ENCODE measurements at places on chromosomes 6 and 20.

- no peak for DNase-seq
- H3K27ac ChIP-seq = no peak overlapping the region
- no peak overlapping the region for H3K4me3 ChIP-seq
- H3K27me3 ChIP-seq = peaks cover 4% of the 10 kb centered on the region
These were observed 7.0 kb upstream of the PRSS35 start for GRCh38 chr6:83505356-83505755.

DNA sequence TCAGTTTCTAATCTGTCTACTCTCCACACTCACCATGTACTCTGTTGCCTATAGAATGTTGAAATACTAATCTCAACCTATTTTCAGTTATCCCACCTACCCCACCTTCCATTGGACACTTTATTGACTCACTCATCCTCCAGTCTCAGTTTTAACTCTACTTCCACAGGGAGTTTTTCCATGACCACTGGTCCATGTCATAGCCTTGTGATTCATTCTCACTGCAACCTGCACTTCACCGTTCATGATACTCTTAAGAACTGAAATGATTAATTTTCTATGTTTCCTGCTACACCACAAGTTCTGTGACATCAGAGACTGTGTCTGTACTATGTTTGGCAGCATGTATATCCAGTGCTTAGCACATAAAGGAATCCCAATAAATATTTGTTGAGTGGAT, 122.8 kb upstream of the HSF2 start:
- no peak for DNase-seq
- no peak overlapping the region for H3K27ac ChIP-seq
- H3K36me3 ChIP-seq = no peaks in the 10 kb centered on the region

DNA sequence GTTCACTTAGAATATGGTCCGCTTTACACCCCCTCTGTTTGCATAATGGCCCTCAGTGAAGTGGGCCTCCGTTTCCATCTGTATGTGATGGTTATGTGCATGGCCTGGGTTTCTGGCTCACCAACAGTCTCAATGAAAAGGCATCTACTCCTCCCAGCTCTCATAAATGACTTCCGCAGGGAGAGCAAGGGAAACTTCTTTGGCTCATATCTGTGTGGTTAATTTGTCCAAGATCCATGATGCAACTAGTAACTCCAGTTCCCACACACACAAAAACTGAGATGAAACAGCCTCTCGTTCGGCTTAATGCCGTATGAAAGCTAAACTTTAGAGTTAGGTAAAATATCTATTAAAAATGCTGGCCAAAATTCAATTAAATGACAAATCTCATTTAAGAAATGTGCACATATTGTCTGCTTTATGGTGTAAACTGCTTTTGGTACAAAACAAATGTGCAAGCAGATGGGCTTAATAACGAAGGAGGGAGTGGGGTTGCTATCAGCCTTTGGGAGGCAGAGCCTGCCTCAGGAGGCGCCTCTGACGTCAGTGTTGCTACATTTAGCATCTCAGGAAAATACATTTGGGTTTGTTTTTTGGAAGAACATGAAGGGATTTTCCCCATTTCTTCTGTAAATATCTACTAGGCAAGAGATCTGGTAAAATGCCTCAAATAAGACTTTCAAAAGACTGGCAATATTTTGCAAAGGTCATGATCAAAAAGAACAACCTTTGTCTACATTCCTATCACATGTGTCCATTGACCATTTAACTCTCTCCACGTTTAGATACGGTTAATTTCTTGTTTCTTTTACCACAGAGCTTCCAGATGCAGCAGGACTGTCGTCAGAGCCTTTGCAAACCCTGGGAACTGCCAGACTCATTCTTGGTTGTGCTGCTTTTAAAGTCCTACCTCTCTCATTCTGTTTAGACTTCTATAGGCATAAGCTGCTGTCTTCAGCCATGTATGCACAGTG, 96.8 kb downstream of the ARMC2 start:
- no peak overlapping the region for H3K4me3 ChIP-seq
- peaks cover 2% of the 10 kb centered on the region for H3K36me3 ChIP-seq
- no peaks in the 10 kb centered on the region for H3K27me3 ChIP-seq
- no peak for DNase-seq

DNA sequence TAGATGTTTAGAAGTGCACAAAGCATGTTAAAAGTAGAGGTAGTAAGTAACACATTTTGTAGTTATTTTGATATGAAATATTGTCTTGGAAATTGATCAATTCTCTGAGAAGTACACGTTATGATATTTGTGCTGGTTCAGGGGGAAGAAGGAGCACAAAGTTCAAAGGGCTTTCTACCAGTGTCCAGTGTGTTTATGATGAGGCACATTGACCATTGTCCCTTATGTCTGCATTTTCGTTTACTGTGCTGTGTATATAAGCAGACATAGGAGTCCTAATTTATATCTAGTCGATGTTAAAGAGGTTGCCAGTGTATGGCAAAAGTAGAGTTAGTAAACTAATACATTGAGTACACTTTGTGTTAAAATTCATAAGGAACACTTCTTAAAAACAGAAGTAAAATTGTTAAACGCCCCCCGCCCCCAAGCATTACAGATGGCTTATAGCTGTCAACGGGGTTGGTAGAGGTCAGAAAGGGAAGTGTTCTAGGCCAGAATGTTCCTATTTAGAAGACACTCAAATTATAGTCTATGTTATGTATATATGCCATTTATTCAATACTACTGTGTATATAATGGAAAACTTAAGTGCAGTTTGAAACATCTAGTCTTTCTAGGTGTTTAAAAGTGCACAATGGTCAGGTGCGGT, 13.3 kb upstream of the HMGN4 start:
- H3K36me3 ChIP-seq = peaks cover 1% of the 10 kb centered on the region
- peaks cover 10% of the 10 kb centered on the region for H3K27me3 ChIP-seq
- no peak overlapping the region for H3K4me3 ChIP-seq

- H3K4me1 ChIP-seq = no peaks in the 10 kb centered on the region
- H3K4me3 ChIP-seq = no peak overlapping the region
- no peak for DNase-seq
- no peaks in the 10 kb centered on the region for H3K36me3 ChIP-seq
- no peak overlapping the region for H3K27ac ChIP-seq
- no peaks in the 10 kb centered on the region for H3K27me3 ChIP-seq
These were observed 207.7 kb downstream of the TBX18 start for GRCh38 chr6:84556541-84557335.
